Dermis microvascular lymphatic vessel endothelial cell (primary cell): ENCODE measurements at places on chromosomes 12 and 14. TPM values are rescaled to one million over a fixed set of nuclear protein-coding genes. Genes with fewer than 3 reads are reported as not detected.

Gene SLC5A8
- total RNA-seq = under 0.01 and 0.13 TPM in 2 replicates

Gene SYNE3
- 9.7 and 17.1 TPM in 2 replicates for total RNA-seq

Gene CLEC4C
- total RNA-seq = not detected in 2 replicates

Gene GLI1
- total RNA-seq = under 0.01 TPM in 1 of 2 replicates, not detected in the other

Gene PPP1R36
- total RNA-seq = 0.38 and 0.39 TPM in 2 replicates

Gene GRIP1
- under 0.01 and 0.13 TPM in 2 replicates for total RNA-seq

Gene ACOT4
- 0.13 and 0.26 TPM in 2 replicates for total RNA-seq

Gene TSPAN19
- 0.13 TPM in 2 replicates for total RNA-seq

Gene SLC6A13
- total RNA-seq = 0.13 TPM in 1 of 2 replicates, not detected in the other

Gene TOX4
- total RNA-seq = 16.3 and 21.9 TPM in 2 replicates

DNA sequence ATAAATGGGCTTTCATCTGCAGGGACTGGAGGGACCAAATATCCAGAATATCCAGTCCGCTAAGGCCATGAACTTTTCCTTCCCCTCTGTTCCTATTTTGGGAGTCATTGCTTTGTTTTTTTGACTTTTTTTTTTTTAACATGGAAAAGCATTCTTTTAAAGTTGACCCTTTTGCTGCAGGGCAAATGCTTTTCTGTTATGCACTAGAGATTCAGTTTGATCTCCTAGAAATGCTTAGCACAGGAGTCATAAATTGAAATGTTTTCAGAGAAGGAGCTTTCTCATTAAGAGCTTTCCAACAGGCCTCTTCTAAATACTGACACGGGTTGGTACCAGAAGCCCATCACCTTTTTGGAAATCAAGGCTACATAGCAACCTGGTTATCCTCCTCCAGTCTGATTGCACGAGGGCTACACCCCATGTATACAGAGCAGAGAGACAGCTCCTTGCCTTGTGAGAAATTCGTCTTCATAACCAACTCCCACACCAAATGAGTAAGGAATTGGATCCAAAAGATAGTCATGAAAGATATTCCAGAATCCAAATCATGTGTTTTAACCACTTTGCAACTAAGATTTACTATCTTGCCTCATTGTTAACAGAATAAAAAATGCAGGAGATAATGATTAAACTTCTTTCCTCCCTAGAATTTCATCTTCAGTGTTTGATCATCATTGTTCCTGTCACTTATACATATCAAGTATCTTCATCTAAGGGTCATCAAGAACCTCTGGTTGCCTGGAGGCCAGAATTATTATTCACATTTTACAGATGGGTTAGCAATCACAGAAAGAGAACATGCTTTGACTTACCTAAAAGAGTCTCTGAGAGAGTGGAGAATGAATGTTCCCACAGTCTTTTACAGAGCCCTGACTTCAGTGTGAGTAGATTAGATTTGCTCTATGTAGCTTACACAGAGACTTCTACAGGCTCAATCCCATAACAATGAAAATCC is 389.4 kb downstream of the ZFP36L1 start:
- peak; percentile 84 for DNase-seq

DNA sequence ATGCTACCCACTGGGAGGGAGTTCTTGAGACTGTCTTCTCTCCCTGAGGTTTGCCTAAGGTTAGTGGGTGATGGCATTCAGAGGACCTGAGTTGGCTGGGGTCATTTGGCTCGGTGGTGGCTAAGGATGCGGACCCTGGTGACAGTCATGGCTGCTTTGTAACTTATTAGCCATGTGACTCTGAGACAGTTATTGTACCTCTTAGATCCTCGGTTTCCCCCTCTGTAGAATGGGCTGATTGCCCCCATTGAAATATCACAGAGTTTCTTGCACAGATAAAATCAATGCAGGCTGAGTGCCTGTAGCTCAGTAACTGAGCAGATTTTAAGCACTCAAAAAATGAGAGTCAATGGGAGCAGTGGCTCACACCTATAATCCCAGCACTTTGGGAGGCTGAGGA is 96.7 kb upstream of the MED13L start:
- DNase-seq = no peak

GRCh38 chr14:69066396-69067171 is 86.3 kb downstream of the DCAF5 start:
- no peak for DNase-seq

DNA sequence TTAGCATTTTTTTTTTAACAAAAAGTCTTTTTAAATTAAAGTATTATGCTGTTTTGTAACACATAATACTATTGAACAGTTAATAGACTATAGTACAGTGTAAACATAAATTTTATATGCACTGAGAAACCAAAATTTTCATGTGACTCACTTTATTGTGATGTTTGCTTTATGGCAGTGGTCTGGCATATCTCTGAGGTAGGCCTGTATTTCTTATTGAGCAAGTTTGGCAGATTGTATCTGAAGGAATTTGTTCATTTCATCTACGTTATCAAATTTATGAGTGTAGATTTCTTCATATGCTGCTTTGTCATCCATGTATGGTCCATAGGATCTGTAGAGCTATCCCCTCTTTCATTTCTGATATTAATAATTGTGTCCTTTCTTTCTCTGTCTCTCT is 78.8 kb upstream of the PDE3A start:
- DNase-seq = no peak

DNA sequence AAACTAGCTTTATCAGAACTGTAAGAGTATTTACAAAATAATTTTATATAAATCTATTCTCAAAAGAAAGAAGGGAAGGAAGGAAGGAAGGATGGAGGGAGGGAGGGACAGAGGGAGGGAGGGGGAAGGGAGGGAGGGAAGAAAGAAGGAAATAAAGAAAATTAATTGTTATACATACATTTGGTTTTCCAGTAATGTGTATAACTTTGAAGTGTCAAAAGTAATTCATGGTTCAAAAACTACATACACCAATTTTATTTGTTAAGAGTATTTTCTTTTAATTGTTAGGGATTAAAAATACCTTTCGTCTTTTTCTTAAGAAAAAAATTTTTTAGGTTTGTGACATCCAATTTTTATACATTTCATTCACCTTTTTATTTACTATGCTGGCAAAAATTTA is 17.5 kb upstream of the KCNC2 start:
- no peak for DNase-seq

- no peak for DNase-seq
Measured at GRCh38 chr14:53010193-53011040, 59.6 kb upstream of the FERMT2 start.

GRCh38 chr14:103023881-103024473 is 33.4 kb downstream of the CDC42BPB start:
- peak; percentile 52 for DNase-seq

DNA sequence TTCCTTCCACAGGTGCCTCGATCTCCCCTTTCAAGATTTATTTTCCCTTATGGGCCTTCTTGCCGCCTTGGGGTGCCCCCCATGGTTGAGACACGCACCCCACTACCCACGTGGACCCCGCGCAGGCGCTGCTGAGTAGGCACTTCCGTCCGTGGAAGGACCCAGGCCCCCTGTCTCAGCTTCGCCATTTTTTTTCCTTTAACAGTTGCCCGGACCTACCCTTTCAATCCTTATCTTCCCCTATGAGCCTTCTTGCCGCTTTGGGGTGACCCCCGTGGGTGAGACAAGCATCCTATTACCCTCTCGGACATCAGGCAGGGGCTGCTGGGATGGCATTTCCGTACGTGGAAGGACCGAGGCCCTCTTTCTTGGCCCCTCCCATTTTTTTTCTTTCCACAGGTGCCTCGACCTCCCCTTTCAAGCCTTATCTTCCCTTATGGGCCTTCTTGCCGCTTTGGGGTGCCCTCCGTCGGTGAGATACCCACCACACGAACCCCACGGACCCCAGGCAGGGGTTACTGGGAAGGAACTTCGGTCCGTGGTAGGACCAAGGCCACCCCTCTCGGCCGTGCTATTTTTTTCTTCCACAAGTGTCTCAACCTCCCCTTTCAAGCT is 268.2 kb downstream of the ALG10 start:
- no peak for DNase-seq

- DNase-seq = no peak
Measured at GRCh38 chr12:112584266-112584722, 165.5 kb downstream of the PTPN11 start.

GRCh38 chr12:124764870-124765580 is 98.6 kb downstream of the SCARB1 start:
- DNase-seq = no peak

- no peak for DNase-seq
Measured at GRCh38 chr14:75069811-75070145, 337 bp downstream of the ZC2HC1C start.

DNA sequence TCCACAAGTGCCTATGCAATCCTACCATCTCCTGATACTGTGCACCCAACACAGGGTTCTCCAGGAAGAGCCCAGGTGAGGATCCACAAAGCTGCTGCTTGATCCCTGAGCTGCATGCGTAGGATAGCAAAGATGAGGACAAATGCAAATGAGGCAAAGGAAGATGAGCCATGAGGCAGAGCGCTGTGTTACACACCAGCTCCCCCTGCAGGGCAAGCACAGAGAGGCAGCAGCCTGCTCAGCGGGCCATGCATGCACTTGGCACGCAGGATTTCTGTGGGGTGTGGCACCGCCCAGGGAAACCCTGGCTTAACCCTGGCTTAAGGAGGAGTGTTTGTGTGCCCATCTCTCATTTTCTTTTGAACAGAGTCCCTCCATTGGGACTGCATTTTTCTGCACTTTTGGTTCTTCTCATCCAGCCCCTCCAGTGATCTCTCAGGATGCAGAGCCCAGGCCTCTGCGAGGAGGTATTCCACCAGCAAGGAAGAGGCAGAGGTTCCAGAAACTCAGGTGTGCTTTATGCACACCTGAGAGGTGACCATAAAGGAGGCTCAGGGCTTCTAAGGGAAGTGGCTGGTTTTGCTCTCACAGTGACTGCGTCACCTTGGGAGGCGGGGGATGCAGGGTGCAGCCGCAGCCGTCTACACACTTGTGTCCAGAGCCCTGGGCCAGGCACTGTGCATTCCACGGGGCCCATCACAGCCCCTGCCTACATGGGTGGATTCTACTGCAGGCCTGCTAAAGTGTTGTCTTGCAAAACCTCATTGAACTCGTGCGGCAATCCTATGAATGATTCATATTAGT is 973.3 kb upstream of the TMEM132C start:
- DNase-seq = no peak

GRCh38 chr14:75654127-75654732 is 6.4 kb downstream of the ERG28 start:
- DNase-seq = peak; percentile 55

DNA sequence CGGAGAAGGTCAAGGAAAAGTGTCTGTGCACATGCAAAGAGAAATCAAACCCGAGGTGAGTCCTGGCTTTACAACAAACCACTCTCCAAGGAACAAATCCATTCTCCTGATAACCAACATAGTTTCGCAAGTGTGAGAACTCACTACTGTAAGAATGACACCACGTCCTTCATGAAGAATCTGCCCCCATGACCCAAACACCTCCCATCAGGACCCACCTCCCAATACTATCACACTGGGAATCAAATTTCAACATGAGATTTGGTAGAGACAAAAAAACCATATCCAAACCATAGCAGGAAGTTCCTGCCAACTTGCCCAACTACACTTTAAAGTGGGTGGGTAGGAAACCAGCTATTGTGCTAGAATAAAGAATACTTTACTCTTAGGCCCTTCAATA is 2.4 kb upstream of the ERC1 start:
- DNase-seq = no peak

DNA sequence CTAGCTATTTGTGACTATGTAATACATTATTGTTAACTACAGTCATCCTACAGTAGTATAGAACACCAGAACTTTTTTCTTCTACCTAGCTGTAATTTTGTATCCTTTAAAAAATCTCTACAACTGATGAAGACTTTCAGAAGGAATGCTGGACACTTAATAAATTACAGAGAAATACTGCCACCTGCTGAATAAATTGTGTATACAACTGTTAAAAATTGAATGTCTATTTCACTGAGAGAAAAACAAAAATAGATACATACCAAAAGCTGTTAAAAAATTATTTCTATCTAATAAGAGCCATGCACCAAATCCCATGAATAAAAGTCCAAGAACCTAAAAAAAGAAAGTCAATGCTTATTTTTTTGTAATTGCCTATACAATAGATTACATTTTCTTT is 6.6 kb downstream of the TSPAN19 start:
- DNase-seq = peak; percentile 32

DNA sequence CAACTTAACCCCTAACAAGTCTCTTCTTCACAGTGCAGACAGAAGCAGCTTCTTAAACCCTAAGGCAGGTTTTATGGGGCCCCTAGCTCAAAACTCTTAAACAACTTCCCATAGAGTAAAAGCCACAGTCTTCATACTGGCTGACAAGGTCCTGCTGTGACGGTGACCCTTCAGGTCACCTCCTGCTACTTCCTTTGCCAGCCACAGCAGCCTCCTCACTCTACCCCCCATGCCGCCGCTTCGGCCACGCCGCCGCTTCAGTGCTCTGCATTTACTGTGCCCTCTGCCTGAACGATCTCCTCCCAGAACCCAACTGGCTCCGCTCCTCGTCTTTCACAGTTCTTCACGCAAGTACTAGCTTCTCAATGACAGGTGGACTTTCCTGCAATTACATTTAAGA is 45.5 kb downstream of the ACADS start:
- no peak for DNase-seq

- no peak for DNase-seq
Measured at GRCh38 chr12:3746758-3747157, 6.2 kb downstream of the CRACR2A start.

GRCh38 chr14:33859306-33859705 is 91.6 kb downstream of the EGLN3 start:
- DNase-seq = no peak

GRCh38 chr14:47278233-47278842 is 397.1 kb downstream of the MDGA2 start:
- DNase-seq = peak; percentile 0

GRCh38 chr12:110249105-110249504 is 31.9 kb upstream of the ATP2A2 start:
- no peak for DNase-seq

- peak; percentile 44 for DNase-seq
Measured at GRCh38 chr14:79831195-79831892, 380.0 kb downstream of the DIO2 start.

DNA sequence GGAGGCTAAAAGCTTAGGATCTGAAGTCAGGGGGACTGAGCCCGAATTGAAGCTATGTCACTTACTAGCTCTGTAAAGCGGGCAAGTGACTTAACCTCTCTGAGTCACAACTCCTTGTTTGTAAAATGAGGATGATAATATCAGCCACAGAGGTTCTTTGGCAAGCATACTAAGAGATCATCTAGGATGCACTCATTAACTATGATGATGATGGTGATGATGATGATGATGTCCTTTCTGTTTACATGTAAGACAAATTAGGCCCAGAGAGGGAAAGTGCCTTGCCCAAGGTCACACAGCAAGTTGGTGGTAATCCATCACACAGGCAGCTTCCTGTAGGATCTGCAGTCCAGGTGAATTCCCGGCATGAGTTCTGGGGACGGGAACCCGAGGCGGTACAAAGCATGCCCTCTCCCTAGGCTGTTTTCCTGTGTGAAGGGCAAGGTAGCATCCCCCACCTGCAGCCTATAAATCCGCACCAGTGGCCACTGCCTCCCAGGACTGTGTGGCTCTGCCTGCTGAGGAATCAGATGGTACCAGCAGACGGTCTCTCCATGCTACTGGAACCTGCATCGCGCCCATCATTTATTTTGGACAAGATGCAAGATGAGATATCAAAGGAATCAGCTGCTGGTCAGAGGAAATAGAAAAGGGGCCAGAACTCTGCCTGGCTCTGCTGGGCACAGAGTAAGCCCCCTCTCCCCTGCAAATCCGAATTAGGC is 55.2 kb downstream of the MAP1LC3B2 start:
- no peak for DNase-seq

GRCh38 chr12:128307791-128308190 is 40.8 kb downstream of the TMEM132C start:
- no peak for DNase-seq
